ENCODE measurements at places on chromosomes 12 and 14.

GRCh38 chr12:130606231-130606630 lies 109.9 kb downstream of the RIMBP2 start:
- ATAC-seq = no peak

DNA sequence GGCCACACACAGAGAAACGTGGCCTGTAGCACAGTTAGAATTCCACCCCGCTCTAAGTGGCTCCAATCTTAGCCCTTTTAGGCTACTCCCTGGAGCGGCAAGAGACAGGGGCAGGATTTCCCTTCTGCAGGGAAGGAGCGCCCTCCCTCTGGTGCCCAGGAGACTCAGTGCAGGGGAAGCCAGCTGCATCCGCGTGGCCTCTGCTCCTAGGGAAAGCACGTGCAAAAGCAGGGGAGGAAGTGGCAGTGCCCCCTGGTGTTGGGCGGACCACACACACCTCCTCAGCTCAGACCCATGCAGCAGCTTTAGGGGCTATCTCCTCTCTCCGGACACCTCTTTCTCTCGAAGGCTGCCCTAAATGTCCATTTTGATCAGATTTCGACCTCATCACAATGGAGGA lies 50.0 kb downstream of the SPRING1 start:
- ATAC-seq = peak; percentile 91

DNA sequence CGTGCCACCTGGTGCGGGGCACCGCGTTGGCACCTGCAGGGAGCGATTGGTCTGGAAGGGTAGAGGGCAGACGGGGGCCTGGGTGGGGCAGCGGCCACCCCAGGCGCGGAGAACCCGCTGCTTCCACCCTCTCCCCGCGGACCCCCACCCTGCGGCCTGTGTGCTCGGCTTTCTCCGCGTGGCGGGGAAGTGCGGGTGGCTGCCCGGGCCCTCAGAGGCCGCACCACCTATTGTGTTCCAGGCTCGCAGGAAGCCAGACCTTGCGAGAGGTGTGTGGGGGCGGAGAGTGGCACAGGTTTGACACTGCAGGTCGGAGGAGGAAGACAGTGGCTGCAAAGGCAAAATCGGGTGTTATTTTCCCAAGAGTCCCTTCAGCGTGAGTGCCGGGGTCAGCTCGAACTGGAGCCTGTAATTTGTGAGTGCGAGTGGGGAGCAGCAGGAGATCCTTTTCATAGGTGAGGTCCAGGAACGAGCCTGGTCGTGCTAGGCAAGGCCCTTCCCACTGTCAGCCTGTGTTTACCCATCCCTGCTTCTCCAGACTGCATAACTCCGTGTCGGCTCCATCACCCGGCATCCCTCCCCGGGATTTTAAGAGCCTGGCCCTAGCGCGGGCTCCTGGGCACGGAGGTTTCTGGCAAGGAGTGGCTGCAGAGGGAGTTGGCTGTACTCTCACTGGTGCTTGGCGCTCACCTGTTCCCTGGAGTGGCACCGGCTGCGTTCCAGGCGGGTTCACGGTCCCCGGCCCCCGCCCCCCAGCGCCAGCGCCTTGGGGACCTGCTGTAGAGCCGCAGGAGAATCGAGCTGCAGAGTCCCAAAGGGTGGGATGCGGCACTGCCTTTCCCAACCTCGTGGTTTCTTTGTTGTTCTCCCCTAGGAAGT lies 935 bp downstream of the TBC1D30 start:
- ATAC-seq = no peak

- ATAC-seq = no peak
Observed at GRCh38 chr14:88005978-88006851, 1.3 kb downstream of the GPR65 start.

GRCh38 chr14:63701606-63702299 lies 26.1 kb downstream of the SGPP1 start:
- ATAC-seq = no peak

- ATAC-seq = no peak
Observed at GRCh38 chr12:85182699-85183098, 97.3 kb upstream of the ALX1 start.

GRCh38 chr14:104597576-104597975 lies 7.0 kb downstream of the TMEM179 start:
- ATAC-seq = no peak

- ATAC-seq = no peak
Observed at GRCh38 chr14:47763188-47763854, 87.9 kb upstream of the MDGA2 start.
